IPS DF 6.9 (cell line): ENCODE measurements at places on chromosomes 7 and 10.

GRCh38 chr7:102270178-102270887 lies 16.3 kb upstream of the SH2B2 start:
- H3K27ac ChIP-seq: no peak overlapping the region
- no peaks in the 10 kb centered on the region for H3K36me3 ChIP-seq
- no peak overlapping the region for H3K4me3 ChIP-seq
- H3K4me1 ChIP-seq: no peaks in the 10 kb centered on the region

DNA sequence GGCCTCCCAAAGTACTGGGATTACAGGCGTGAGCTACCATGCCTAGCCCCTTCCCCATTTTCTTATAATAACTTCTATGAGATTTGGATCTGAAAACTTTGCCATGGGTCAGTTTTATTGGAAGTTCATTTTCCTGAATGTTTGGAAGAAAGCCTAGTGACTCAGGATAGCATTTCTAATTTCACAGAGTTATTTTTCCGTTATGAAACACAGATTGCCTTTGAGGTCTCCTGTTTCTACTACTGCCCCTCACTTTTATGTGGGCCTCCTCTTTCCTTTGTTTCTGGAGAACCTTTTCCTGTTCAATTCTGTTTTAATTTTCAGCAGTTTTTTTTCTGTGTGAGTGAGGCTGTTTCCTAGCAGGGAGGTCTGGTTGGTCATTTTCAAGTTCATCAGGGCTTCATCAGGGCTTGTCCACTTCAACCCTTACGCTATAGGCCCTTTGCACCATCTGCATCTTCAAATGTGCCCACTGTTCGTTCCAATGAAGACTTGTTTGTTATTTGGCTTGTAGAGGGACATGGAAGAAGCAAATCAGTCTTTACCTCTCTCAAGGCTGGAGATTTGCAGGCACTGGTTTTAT lies 58.7 kb downstream of the BMPR1A start:
- H3K4me1 ChIP-seq: peaks cover 1% of the 10 kb centered on the region; the same call in 1 of the 2 replicates
- no peak overlapping the region for H3K4me3 ChIP-seq
- DNase-seq: no peak
- no peaks in the 10 kb centered on the region for H3K27me3 ChIP-seq

DNA sequence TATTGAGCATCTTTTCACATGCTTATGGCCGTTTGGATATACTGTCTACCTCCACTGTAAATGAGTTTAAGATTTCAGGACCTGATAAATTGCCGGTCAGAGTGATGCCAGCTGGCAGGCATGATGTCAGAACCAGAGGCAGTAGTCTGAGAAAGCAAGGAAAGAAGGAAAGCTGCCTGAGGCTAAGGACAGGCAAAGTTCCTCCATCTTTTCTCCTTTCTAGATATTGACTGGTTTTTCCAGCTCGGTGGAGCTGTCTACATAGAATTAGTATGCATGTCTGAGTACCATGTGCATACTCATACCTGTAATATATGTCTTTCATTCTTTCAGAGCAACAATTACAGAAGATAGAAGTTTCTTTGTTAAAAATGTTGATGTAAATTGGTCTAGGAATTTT lies 52.3 kb downstream of the CDCA7L start:
- H3K36me3 ChIP-seq: 0 out of 2 replicates have a peak, but pooled peaks cover 1% of the 10 kb centered on the region
- H3K27me3 ChIP-seq: no peaks in the 10 kb centered on the region
- H3K4me1 ChIP-seq: no peaks in the 10 kb centered on the region
- no peak overlapping the region for H3K4me3 ChIP-seq

GRCh38 chr10:94878649-94879048 lies 59.8 kb upstream of the CYP2C9 start:
- DNase-seq: no peak
- H3K36me3 ChIP-seq: no peaks in the 10 kb centered on the region
- H3K27ac ChIP-seq: no peak overlapping the region
- no peak overlapping the region for H3K4me3 ChIP-seq
- no peaks in the 10 kb centered on the region for H3K27me3 ChIP-seq
- H3K4me1 ChIP-seq: no peaks in the 10 kb centered on the region

GRCh38 chr10:17835688-17836087 lies 26.5 kb downstream of the MRC1 start:
- H3K27ac ChIP-seq: no peak overlapping the region
- no peak overlapping the region for H3K4me3 ChIP-seq
- H3K36me3 ChIP-seq: no peaks in the 10 kb centered on the region
- H3K27me3 ChIP-seq: no peaks in the 10 kb centered on the region
- no peak for DNase-seq

DNA sequence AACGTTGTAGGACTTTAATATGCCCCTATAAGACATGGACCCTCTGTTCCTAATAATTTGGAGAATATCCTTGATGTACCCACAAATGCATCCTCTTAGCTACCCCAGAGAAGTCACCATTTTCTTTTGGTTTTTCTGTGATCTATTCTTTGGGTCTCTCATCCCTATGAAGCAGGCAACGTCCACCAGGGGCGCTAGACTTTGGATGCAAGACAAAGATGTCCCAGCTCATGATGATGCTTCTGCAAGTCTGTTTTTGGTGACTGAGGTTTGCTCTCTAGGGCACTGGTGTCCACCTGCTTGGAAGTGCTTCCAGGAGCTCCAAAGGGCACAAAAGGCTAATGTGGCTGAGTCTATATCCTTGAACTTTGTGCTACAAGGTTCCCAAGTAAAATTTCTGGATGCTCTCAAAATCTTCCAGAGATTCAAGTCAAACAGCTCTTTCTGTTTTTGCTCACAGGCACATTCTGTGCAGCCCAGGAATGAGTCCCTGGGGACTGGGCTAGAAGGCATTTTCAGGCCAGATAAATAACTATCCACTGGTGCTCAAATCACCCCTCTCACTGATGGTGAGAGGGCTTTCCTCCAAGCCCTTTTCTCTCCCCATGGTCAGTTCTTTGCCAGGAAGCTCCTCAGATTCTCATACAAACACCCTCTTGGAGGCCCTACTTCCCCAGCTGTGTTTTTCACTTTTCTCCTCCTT lies 166.4 kb downstream of the C7orf25 start:
- no peak for DNase-seq
- H3K27ac ChIP-seq: no peak overlapping the region
- no peaks in the 10 kb centered on the region for H3K36me3 ChIP-seq

DNA sequence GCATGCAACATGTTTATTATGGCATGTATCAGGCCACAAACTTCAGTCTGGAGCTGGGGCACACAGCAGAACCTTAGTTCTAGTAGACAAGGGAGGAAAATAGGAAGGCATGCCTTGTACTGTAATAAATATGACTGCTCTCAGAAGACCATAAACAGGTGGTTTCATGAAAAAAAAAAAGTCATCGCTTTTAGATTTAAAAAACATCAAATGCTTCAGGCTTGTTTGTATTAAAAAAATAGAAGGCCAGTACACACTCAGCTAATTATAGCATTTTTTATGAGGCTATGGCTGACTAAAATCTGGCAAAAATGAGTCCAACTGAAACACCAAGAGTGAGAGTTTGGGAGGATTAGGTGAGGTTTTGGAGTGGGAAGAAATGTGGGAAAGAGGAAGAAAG lies 204.1 kb downstream of the JAZF1 start:
- no peak overlapping the region for H3K4me3 ChIP-seq
- no peak overlapping the region for H3K27ac ChIP-seq
- H3K4me1 ChIP-seq: no peaks in the 10 kb centered on the region
- no peaks in the 10 kb centered on the region; the same call in 1 of the 2 replicates for H3K27me3 ChIP-seq
- H3K36me3 ChIP-seq: no peaks in the 10 kb centered on the region

DNA sequence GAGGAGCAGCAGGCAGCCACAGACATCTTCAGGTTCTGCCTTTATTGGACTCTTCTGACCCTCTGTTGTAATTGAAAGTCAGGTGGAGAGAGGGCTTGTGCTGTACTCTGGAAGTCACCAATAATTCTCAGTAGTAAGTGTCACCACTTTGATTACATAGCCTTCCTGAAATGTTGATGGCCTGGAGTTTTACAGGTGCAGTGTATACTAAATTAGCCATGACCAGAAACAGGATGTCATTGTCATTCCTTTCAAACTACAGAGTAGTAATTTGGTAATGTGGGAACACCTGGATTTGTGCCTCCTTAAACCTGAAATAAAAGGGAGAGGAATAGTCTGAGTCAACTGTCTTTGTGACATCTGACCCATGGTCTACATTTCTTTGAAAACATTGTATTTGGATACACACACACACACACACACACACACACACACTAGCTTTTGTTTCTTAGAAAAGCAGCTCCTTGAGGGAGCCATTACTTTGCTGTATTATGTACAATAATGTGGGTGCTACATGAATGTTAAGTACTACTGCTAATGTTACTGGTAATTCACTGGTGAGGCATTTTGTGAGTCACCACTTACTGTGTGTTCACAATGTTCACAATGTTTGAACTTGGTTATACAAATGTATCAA lies 19.6 kb downstream of the ARL4A start:
- H3K27me3 ChIP-seq: no peaks in the 10 kb centered on the region
- H3K4me3 ChIP-seq: no peak overlapping the region
- no peaks in the 10 kb centered on the region for H3K4me1 ChIP-seq
- no peak for DNase-seq

- H3K27ac ChIP-seq: no peak overlapping the region
- no peaks in the 10 kb centered on the region for H3K36me3 ChIP-seq
- H3K4me1 ChIP-seq: no peaks in the 10 kb centered on the region
- no peak for DNase-seq
- no peaks in the 10 kb centered on the region for H3K27me3 ChIP-seq
These were observed 150.1 kb downstream of the FAM107B start for GRCh38 chr10:14624600-14624999.

DNA sequence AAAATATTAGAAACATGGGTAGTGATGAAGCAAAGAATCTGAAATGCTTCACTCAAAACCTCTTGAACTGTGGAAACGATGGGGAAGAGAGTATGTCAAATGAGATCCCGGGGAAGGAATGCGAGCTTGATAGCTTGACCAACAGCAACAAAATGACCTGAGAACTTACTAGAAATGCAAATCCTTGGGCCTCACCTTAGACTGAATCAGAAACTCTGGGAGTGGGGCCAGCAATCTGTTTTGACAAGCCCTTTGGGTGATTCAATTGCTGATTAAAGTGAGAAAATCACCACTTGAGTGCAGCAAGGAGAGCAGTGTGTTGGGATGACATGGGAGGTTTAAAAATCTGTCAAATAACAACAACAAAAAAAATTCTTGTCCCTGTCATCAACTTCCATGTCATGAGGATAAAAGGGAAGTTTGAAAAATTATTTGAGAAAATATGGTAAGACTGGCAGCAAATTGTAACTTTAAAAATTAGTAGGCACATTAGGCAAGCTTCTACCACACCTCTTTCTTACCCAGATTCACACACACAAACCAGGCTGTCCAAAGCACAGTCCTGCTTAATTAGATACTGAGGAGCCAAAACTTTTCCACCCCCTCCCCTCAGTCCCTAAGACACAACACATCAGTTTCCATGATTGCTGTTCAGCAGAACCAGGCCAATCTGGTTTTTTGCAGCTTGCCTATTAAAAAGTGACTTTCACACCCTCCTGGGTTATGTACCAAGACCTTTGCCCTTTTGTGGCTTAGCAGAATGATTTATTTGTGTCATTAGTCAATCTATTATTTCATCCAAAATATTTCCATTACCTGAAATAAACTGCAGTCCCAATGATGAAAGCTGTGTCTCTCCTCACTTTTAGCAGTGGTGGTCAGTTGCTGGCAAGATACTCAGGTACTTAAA lies 15.6 kb downstream of the CALCR start:
- H3K4me1 ChIP-seq: no peaks in the 10 kb centered on the region
- no peak overlapping the region for H3K4me3 ChIP-seq
- DNase-seq: no peak
- H3K36me3 ChIP-seq: no peaks in the 10 kb centered on the region
- H3K27me3 ChIP-seq: no peaks in the 10 kb centered on the region

GRCh38 chr7:148698007-148698396 lies 701 bp upstream of the CUL1 start:
- no peak overlapping the region for H3K27ac ChIP-seq
- H3K4me1 ChIP-seq: peaks cover 5% of the 10 kb centered on the region
- H3K4me3 ChIP-seq: peak overlapping the region; percentile 84; the same call in 1 of the 2 replicates
- no peak for DNase-seq
- H3K27me3 ChIP-seq: no peaks in the 10 kb centered on the region

- no peaks in the 10 kb centered on the region for H3K36me3 ChIP-seq
- H3K27me3 ChIP-seq: no peaks in the 10 kb centered on the region
- peaks cover 1% of the 10 kb centered on the region; the same call in 1 of the 2 replicates for H3K4me1 ChIP-seq
- no peak overlapping the region for H3K27ac ChIP-seq
- no peak overlapping the region for H3K4me3 ChIP-seq
- no peak for DNase-seq
These were observed 18.7 kb downstream of the CLIP2 start for GRCh38 chr7:74307738-74308505.

DNA sequence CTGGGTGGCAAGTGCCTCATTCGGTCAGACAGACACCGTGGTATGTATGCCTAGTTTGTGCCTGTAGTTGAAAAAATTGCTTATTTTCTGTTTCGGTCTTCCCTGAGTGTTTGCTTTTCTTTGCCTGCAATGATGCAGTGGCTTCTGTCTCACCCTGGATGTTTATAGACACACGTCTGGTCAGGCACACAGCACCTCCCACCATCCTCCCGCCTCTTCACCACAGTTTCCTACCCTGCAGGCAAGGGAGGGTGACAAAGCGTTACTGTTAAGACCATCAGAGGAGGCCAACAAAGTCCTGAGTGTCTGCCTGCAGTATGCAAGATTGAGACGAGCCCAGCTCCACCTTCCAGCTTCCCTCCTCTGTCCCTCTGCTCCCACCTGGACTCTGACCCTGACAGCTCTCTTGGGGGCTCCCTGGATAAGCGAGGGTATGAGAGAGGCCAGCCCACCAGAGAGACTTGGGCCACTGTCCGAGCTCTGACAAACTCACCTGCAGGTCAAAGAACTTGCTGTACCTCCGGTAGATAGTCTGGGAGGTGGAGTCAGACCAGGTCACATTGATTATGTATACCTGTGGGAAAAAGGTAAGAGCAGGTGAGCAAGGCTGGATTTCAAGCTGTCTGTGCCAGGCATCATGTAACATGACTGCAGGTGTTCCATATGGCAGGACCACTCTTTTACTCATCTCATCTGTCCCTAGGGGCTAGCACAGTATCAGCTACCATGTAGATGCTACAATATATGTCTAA lies 54.4 kb downstream of the SH3PXD2A start:
- H3K27ac ChIP-seq: no peak overlapping the region
- H3K4me3 ChIP-seq: no peak overlapping the region
